ENCODE measurements at places on chromosomes 2 and 18.

DNA sequence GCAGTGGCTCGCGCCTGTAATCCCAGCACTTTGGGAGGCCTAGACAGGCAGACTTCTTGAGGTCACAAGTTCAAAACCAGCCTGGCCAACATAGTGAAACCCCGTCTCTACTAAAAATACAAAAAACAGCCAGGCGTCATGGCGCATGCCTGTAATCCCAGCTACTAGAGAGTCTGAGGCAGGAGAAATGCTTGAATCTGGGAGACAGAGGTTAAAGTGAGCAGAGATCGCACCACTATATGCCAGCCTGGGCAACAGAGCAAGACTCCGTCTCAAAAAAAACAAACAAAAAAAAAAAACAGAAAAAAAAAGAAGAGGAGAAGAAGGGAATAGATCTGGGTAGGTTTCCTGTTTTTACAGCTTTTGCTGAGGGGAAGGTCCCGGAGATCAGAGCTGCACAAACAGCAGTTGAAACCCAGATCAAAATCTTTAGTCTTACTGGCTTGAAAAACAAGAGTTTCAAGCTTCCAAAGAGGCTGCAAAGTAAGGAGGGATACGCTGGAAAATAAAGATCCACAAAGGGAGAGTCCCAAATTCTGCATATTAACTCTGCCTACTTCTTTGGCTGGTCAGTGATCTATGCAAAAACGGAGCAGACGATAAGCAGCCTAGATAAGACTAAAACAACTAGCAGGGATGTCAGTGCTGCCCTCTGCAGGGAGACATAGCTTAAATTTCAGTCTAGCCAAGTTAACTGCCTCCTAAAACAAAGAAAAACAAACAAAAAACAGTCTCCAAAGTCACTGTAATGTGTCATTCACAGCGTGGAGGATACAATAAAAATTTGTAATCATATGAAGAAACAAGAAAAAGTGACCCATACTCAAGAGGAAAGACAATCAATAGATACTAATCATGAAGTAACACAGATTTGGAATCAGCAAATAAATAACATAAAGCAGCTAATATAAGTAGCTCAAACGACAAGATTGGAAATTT is 74.1 kb downstream of the TLK1 start:
- DNase-seq, result no peak

DNA sequence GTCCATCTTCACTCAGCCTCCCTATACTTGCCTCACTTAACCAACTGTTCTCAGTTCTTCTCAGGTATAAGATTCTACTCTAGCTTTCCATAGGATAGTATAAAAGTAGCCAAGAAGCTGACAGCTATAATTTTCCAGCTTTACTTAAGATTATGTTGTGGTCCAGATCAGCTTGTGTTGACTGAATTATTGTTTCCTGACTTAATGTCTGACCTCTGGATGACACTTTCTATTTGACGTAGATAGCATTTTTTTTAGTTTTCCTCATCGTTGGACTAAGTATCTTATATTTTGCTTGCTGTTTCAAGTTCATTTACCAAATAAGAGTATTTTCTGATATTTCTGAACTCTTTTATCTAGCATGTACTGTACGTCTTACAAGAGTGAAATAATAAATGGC is 1272.5 kb upstream of the CDH2 start:
- no peak for DNase-seq

DNA sequence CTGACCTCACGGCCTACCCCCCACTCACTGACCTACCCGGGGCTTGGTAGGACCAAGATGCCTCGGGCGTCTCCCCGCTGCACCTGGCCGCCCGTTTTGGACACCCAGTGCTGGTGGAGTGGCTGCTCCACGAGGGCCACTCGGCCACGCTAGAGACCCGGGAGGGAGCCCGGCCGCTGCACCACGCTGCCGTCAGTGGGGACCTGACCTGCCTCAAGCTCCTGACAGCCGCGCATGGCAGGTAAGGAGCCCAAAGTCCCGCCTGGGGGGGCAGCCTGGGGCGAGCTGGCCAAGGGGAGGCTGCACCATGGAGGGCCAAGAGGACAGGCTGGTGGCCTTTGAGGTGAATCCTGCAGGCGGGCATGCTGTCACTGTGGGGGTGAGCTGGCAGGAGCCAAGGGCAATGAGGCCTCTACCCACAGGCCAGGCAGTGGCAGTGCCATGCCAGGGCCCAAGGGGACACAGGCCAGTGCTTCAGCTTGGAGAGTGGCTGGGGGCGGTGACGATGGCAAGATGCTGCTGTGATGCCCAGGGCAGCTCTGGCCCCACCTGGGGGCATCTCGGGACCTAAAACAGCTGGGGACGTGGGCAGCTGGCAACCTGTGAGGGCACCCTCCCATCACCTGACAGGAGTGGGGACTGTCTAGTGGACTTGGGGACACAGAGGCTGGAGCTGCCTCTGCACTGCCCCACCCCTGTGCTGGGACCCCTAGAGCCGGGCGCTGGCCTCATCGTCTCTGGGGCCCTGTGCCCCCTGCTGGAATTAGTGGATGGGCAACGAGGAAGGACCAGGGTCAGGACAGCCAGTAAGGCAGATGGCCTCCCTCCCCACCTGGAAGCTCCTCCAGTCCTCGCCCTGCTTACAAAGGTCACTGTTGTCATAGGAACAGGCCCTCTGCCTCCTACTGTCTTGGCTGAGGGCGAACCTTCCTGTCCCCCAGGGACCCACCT is 2.0 kb downstream of the ESPNL start:
- DNase-seq, result no peak

DNA sequence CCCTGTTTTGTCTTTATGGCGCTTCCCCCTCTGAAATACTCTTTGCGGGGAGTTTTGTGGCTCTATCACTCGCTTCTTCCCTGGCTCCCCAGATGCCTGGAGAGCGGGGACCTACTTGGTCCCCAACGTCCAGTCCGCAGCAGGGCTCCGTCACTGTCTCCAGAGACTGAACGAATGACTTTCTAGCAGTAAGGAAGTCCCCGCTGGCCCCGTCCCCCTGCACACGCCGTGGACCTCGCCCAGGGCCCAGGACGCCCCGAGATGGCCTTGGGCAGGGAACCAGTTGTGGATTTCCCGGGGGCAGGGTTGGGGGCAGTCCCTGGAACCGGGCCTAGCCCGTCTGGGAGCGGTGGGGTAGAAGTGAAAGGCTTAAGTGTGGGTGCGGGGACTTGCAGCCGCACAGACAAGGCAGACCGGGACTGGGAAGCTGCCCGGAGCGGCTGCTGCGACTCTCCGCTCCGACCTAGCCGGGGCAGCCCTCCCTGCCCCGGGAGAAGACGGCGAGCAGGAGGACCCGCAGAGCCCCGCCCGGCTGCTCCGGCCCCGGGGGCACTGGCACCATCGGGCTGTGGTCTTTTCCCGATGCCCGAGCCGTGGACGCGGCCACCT is 821 bp upstream of the EPHA4 start:
- peak; percentile 34 for DNase-seq

GRCh38 chr2:119425620-119426395 is 5.8 kb upstream of the TMEM37 start:
- DNase-seq, result no peak

GRCh38 chr18:60898111-60898510 is 435.1 kb upstream of the CDH20 start:
- no peak for DNase-seq
